ENCODE measurements at places on chromosomes 1 and 21.
A peak's percentile ranks its signal among the peaks of the same experiment; 100 is the strongest.

DNA sequence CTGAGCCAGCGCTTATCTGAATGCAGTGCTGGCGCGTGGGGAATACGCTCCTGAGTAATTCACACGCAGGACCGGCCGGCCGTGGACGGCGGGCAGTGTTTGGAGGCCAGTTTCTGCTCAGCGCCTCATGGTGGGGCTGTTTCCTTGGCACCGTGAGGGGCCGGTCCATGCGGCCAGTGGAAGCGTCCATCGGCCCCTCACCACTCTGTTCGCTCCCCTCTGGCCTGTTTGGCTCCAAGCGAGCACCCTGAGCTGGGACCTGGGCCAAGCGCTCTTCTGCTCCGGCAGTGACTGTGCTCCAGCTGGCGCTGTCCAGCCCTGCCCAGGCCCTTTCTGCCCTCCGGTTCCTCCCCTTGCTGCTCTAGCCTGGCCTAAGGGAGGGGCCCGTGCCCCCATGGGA, 16.3 kb upstream of the PLCH2 start:
- peak; percentile 81 for DNase-seq

DNA sequence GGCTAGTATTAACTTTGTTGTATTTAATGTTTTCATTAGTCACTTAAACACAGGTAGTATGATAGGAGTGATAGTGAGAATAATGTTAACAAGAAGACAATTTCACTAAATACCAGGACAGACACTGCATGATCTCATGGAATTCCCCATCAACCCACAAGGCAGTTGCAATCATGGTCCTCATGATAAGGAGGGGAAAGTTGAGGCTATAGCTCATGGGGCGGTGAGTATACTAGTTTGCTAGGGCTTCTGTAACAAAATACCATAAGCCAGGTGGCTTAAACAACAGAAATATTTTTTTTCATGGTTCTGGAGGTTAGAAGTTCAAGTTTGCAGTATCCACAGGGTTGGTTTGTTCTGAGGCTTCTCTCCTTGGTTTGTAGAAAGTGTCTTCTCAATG, 115.8 kb downstream of the DSCAM start:
- no peak for DNase-seq

- no peak for DNase-seq
Measured at GRCh38 chr1:227915564-227916553, 31.9 kb downstream of the WNT9A start.

DNA sequence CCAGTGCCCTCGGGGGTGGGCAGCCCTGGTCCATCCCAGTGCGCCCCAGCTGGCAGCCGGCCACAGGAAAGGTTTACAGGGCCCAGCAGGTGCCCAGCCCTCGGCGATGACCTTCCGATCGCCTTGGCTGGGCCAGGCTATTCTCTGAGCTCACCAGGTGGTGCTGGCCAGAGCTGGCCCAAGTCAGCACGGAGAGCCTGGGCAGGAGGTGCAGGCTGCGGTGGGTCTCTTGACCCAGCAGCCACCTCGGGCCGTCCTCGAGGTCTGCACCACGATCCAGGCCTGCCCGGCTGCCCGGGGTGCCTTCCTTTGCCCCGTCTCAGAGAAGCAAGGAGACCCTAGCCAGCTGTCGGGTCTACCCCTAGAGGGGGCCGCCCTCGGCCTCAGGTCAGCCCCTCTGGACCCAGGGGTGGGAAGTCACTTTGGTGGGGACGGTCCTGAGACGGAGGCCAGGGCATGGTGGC, 370 bp downstream of the PERM1 start:
- DNase-seq: no peak

- DNase-seq: no peak
Measured at GRCh38 chr1:41629571-41629970, 145.1 kb upstream of the EDN2 start.

- DNase-seq: no peak
Measured at GRCh38 chr1:38265293-38266196, 219.0 kb upstream of the POU3F1 start.

DNA sequence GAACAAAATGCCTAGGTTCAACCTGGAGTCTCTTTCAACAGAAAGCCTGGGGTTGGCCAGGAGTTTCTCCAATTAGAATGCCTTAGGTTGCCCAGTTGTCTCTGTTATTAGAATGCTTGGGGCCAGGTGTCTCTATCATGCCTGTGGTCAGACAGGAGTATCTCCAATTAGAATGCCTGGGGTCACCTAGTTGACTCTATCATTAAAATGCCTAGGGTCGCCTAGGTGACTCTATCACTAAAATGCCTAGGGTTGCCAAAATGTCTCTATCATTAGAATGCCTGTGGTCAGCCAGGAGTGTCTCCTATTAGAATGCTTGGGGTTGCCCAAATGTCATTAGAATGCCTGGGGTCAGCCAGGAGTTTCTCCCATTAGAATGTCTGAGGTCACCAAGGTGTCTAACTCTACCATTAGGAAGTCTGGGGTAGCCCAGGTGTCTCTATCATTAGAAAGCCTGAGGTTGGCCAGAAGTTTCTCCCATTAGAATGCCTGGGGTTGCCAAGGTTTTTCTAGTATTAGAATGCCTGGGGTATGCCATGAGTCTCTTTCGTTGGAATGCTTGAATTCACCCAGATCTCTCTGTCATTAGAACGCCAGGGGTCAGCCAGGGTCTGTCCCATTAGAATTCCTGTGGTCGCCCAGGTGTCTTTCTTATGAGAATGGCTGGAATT, 57.9 kb downstream of the RNF187 start:
- DNase-seq: no peak

GRCh38 chr1:116279715-116280114, 93.3 kb upstream of the ATP1A1 start:
- DNase-seq: no peak

GRCh38 chr1:205690122-205690756, 9.9 kb upstream of the SLC45A3 start:
- DNase-seq: no peak

DNA sequence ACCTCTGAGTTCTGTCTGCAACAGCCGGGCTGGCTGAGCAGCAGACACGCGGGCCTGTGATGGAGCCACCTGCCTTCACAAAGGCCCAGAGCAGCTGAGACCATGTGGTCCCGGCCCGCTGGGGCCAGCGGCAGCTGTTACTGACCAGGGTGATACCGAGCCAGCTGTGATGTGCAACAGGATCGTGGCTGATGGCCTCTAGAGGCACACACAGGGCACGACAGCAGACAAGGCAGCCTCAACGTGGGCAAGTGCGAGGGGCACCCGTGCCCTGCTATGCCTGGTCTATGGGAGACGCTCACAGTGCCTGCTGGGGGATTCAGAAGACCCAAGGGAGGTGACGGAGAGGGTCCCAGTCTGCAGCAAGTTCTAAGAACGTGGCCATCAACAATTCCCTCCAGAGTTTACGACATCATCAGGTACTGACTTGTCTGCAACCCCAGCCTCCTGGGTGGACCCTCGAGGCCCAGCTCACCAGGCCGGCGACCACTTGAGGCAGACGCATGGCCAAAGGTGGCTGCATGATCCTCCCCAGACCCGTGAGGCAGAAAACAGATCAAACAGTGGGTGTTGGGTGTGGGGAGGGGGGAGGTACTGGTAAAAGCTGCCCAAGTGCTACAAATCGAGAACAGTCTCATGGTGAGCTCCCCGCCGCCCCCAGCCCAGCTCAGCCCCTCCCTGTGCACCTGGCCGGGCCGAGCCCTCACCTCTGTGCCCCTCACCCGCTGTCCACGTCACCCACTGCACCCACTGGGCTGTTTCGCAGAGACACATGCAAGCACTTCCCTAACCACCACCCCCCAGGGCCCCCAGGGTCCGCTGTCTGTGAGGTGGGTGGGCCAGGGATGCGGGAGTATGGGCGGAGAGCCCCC, 6.0 kb downstream of the POFUT2 start:
- DNase-seq: peak; percentile 53

DNA sequence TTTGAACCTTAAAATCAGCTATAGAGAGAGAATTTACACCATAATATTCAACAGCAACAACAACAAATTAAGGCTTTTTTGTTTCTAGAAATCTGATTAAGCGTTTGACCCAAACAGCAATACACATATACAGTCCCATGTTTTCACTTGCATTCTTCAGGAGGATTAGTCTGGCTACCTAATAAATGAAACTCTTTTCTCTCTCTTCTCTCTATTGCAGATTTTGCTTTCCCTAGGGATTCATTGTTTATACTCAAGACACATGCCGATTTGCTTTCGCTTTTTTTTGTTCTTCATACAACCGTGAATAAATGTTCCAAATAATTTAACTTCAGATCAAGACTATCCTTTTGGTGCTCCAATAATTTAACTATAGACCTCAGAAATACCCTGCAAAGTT, 162.4 kb upstream of the PTBP2 start:
- no peak for DNase-seq

DNA sequence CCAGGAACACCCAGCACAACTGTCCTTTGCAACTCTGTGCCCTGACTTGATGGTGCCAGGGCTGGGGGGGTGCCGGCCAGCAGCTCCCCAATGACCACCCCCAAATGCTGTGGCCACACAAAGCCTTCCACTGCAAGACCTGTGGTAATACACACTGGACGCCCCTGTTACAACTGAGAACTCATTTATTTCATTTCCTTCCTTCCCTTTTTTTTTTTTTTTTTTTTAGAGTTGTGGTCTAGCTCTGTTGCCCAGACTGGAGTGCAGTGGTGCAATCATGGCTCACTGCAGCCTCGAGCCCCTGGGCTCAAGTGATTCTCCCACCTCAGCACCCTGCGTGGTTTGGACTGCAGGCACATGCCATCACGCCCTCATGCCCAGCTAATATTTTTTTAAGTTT, 25.2 kb downstream of the TP73 start:
- no peak for DNase-seq

- DNase-seq: peak; percentile 11
Measured at GRCh38 chr1:1080122-1080757, 6.1 kb upstream of the RNF223 start.

DNA sequence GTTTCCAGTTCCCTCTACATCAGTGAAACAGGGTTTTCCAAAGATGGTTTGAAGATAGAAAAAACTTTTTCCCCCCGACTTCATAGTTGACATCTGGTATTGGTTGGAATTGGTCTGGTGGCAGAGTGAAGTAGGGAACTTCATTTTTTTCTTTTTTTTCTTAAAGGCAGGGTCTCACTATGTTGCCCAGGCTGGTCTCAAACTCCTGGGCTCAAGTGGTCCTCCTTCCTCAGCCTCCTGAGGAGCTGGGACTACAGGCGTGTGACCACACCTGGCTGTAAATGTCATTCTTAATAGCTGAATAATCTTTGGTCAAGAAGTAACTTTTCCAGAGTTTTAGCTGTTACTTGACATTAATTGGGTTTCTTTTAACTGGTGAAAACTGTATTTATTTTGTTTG, 21.7 kb downstream of the ZBTB37 start:
- no peak for DNase-seq

GRCh38 chr21:38968887-38969543, 163.3 kb downstream of the ETS2 start:
- DNase-seq: no peak

DNA sequence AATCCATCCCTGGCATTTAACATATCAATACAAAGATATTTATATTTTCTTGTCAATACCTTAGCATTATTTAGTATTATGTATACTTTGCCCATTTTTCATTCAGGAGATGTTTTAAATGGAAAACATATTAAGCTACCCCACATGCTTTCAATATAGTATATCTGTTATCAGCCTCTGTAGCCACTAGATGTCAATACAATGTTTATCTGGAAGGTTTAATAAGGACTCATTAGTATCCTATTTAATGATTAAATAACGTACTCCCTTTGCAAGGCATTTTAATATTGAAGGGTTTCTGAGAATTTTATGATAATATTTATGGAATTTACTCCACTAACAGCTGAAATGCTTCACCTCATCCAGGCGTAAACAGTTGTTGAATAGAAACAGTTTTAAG, 329.5 kb upstream of the ADGRL2 start:
- no peak for DNase-seq

DNA sequence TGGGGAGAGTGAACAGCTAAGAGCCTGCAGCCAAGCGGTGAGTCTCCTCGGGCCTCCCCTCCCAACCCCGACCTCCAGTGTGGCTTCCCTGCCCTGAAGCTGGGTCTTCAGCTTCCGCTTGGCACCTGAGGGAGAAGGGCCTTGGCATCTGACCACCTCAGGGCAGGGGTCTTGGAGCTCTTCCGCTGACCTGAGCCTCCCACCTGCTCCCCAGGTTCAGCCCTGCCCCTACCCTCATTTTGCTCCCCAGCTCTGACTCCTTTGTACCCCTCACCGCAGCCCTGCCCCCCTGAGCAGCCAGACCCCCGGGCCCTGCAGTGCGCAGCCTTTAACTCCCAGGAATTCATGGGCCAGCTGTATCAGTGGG, 4.9 kb downstream of the ADAMTSL4 start:
- no peak for DNase-seq

DNA sequence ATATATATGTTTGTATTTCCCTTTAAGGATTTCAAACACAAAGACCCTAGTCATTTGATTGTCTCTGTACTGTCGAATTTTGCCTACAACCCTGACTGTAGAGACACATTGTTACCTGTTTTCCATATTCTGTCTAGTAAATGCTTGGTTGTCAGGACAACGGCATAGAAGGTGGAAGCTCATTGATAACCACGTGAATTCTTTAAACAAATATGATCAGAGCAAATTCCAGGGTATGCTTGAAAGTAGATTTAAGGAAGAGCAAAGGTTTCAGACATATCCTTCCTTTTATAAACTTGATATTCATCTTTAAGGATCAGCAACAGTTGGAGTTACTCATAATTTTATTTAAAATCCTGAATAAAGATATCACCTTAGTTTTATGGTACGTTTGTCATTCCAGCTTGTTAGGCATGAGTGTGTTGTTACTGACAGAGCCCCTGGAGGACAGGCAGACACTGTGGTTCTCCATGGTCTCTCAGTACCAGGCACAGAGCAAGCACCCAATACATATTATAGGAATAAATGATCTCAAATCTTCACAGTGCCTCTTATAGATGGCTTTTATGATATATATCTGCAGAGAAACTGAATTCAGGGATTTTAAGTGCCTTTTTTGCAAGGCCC, 203.2 kb downstream of the FGGY start:
- DNase-seq: no peak

DNA sequence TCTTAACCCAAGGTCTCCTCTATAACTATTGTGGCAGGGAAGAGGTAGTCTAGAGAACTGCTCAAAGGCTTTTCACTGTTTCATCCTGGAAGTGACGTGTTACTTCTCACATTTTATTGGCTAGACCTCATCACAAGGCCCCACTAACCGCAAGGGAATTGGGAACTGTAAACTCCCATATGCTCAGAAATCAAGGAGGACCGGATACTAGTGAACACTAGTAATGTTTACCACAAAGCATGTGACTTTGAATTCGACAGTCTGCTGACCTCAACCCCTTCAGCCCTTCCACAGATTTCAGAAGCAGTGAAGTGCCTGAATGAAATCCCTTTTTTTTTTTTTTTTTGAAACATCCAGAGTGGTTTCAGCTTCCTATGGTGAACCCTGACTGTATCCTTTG, 3.4 kb upstream of the EEIG2 start:
- DNase-seq: no peak

DNA sequence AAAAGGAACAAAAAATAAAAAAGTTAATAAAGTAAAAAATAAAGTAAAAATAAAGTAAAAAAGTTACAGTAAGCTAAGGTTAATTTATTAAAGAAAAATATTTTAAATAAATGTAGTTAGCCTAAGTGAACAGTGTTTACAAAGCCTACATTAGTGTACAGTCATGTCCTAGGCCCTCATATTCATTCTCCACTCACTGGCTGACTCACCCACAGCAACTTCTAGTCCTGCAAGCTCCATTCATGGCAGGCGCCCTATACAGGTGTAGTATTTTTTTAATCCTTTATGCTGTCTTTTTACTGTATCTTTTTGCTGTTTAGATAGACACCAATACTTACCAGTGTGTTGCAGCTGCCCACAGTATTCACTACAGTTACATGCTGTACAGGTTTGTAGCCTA, 12.4 kb downstream of the ADAR start:
- DNase-seq: no peak
